GM12864 (cell line): ENCODE measurements at places on chromosomes 6 and 20.

DNA sequence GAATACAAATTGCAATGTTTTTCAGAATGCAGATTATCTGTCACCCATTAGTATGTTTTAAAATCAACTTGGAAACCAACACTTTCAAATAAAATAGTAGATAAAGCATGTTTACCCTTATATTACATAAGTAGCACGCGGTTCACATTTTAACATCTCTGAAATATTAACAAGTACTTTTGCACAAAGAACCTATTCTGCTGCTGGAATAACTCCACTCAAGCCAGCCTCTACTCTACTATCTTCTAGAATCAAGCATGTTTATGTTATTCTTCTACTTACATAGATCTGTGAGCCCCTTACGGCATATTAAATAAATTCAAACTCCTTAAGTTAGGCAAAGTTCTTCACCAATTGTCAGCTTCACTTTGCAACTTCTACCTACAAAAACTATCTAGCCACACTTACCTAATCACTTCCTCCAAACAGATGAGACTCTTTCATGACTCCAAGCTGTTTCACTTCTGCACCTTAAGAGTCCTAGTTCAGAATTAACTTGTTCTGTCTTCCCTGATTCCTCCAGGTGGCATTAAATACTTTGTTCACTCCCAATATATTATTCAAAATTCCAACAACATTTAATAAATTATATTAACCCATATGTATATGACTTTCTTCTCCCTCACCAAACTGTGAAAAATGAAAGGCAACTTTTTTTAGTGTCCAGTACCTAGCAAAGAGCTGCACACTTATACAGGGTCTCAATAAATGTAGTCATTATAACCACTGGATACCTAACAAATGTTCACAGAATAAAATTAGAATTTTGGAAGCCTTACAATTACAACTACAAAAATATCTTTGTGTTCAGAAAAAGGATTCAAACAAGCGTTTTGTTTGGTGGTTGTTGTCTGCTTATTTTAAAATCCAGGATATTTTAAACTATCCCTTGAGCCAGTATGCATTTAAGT lies 12.1 kb downstream of the CEP85L start:
- DNase-seq: no peak

DNA sequence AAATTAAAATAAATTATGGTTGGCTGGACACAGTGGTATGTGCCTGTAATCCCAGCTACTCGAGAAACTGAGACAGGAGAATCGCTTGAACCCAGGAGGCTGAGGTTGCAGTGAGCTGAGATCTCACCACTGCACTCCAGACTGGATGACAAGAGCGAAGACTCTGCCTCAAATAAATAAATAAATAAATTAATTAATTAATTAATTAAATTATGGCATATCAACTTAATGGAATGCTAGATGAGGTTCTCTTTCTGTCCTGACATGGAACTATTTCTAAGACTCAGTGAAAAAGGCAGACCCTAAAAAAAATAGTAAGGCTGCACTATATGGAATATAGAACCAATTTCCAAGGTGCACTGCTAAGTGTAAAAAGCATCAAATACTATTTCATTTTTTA lies 4.8 kb downstream of the SRPK1 start:
- no peak for DNase-seq

DNA sequence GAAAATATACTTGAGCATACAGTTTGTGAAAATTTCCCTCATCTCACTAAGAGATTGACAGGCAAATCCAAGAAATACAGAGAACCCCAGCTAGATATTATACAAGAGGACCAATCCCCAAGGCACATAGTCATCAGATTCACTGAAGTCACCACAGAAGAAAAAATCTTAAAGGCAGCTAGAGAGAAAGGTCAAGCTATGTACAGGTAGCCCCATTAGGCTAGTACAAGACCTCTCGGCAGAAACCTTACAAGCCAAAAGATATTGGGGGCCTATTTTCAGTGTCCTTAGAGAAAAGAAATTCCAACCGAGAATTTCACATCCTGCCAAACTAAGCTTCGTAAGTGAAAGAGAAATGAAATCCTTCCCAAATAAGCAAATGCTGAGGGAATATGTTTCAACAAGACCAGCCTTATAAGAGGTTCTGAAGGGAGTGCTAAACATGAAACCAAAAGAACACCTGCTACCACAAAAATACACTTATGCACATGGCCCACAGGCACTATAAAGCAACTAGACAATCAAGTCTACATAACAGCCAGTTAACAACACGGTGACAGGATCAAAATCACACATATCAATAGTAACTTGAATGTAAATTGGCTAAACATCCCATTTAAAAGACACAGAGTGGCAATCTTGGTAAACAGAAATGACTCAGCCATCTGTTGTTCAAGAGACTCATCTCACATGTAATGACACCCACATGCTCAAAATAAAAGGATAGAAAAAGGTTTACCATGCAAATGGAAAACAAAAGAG lies 96.3 kb downstream of the FHL5 start:
- no peak for DNase-seq

DNA sequence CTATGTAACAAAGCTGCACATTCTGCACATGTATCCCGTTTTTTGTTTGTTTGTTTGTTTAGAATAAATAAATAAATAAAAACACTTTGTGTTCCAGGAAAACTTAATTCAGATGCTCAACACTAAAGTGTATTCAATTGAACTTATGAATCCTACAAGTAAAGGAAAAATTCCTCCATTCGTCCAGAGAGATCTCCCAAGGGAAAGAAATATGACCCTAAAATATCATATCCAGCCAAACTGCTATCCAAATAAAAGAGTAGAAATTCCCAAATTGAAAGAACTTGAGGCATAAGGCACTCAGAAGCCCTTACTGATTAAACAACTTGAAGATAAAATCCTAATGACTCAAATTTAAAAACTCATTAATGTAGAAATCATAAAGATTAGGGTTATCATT lies 90.4 kb downstream of the MOXD1 start:
- no peak for DNase-seq

GRCh38 chr6:37314487-37315156 lies 39.2 kb upstream of the RNF8 start:
- DNase-seq: no peak

DNA sequence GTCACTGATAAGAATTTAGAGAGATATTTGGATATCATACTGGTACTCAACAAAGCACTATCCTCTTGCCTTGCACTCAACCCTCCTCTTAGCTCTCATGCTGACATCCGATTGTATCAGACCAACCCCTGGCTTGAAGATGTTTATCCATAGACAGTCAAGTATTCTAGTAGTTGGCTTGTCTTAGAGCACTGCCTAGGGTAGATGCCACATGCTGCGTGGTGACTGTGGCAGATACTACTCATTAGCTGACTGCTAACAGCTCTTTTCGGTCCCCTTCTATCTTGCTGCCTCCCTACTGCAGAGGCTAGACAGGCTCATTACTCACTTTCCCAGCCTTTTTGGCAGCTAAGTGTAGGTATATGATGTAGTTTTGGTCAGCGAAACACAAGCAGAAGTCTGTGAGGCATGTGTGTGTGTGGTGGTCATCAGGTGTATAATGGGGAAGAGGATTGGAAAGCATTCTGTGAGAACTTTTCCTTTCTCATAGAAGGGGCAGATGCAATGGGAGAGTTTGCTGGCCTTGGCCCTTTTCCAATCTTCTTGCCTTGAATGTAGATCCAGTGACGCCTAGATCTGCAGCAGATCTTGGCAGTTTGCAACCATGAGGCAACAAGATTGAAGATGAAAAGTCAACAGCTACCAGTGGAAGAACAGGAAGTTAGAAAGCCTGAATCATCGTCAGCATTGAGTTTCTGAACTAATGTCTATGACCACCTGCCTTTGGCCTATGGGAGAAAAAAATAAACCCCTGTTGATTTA lies 4.4 kb upstream of the IFNGR1 start:
- DNase-seq: no peak

- no peak for DNase-seq
These were observed 44.1 kb upstream of the SLC22A1 start for GRCh38 chr6:160077526-160077925.

- DNase-seq: no peak
These were observed 238.1 kb upstream of the HS3ST5 start for GRCh38 chr6:114580882-114581281.

- DNase-seq: no peak
These were observed 246.6 kb downstream of the LY86 start for GRCh38 chr6:6835223-6835503.

DNA sequence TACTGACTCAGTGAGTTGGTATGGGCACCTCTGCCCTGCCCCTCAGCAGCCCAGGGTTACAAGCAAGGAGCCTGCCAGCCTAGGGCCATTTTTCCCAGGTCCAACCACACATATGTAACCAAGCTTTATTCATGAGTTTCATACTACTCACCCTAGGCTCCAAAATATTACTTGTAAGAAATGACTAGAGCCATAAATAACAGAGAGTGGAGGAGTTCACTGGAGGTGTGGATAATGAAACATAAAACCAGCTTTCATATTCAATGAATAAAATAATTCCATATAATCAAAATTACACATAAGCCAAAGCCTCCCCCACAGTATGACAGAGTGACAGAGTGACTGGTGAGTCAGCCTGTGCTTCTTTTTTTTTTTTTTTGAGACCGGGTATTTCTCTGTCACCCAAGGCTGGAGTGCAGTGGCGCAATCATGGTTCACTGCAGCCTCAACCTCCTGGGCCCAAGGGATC lies 229.8 kb upstream of the SASH1 start:
- no peak for DNase-seq

DNA sequence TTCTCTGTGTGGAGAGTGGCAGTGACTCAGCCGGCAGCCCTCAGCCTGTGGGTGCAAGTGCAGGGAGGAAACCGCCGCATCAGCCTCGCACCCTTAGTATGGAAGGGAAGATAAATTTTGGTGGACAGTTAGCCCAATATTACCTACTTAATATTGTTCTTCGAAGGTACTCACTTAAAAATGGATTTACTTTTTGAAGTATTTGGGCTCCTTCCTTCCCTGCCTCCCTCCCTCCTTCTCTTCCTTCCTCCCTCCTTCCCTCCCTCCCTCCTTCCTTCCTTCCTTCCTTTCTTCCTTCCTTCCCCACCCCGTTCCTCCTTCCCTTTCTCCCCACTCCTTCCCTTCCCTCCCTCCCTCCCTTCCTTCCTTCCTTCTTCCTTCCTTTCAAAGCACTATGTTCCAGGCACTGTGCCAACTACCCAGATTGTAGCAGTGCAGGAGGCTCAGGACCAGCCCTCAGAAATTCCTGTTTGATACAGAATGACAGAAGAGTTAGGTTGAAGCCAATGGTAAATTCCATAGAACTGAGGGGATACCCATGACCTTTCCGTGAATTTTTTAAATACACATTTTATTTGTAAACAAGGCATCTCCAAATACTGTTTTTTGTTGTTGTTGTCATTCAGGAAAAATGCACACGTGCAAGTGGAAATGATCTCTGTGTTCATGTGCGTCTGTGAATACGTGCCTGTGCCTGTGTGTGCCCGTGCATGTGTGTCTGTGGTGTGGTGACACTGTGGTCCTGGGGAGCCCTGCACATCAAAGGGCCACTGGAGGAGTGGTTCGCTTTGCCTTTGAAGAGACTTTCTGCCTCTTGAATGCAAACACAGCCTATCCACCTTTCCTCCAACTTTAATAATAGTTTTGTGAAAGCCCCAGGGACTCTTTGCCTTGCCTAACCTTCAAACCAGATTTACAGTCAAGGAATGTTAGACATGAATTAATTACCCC lies 141.7 kb downstream of the EDN3 start:
- DNase-seq: no peak

DNA sequence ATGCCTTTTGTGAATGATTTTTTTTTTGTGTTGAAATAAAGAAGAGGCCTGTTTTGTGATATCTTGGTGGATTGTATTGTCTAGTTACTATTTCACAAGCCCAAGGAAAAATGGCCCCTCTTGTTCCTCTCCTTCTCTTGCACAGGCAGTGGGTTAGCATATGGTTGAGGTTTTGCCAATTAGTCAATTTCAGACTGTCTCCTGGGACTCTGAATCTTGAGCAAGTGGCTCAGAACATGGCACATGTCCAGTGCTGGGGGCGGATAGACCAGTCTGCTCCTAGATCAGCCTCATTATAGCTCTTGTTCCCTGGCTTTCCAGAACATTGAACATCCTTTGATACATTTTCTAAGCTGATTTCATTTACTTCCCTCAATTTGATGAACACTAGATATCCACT lies 589.2 kb downstream of the PHF3 start:
- DNase-seq: no peak

- no peak for DNase-seq
These were observed 46.9 kb downstream of the TFAP2C start for GRCh38 chr20:56676001-56676400.

DNA sequence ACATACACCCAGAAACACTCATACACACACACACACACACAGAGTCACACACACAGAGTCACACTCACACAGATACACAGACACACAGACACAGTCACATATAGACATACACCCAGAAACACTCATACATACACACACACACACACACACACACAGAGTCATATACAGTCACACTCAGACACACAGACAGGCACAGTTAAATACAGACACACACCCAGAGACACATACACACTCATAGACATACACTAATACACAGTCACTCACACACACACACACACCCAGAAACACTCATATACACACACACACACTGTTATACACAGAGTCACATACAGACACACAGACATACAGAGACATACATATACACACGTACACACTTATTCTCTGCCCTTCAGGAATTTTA lies 250.9 kb downstream of the QKI start:
- no peak for DNase-seq
